ENCODE measurements at places on chromosomes 5 and 9. TPM values are rescaled to one million over a fixed set of nuclear protein-coding genes. Genes with fewer than 3 reads are reported as not detected.

Gene MRPL22
- total RNA-seq, result 10.2 TPM

Gene FUBP3
- 24.4 TPM for total RNA-seq

GRCh38 chr5:119410448-119411159 lies 41.7 kb upstream of the HSD17B4 start:
- no peak for DNase-seq

GRCh38 chr5:147751-148150 lies 43.5 kb upstream of the LRRC14B start:
- DNase-seq, result no peak

DNA sequence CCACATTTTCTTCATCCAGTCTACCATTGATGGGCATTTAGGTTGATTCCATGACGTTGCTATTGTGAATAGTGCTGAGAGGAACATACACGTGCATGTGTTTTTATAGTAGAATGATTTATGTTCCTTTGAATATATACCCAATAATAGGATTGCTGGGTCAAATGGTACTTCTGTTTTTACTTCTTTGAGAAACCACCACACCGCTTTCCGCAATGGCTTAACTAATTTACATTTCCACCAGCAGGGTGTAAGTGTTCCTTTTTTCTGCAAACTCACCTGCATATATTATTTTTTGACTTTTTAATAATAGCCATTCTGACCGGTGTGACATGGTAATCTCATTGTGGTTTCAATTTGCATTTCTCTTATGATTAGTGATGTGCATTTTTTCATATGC lies 82.2 kb upstream of the RFX3 start:
- no peak for DNase-seq

- DNase-seq, result peak; percentile 36
Observed at GRCh38 chr9:41229408-41230401, 40.6 kb upstream of the ZNG1F start.
